Stimulated activated CD8-positive, alpha-beta memory T cell treated with anti-CD3 and anti-CD28 coated beads, Interleukin-7, amount 100 ng/mL, for 4 hours (primary cell): ENCODE measurements at places on chromosomes 6 and 20.

GRCh38 chr20:45044601-45045000, 56.3 kb downstream of the KCNS1 start:
- DNase-seq: no peak

GRCh38 chr20:37193821-37194220, 14.5 kb upstream of the MROH8 start:
- DNase-seq: no peak

- no peak for DNase-seq
Measured at GRCh38 chr20:23823621-23824324, 2.8 kb downstream of the CST2 start.

GRCh38 chr6:30793521-30794194, 49.3 kb upstream of the IER3 start:
- DNase-seq: no peak

- no peak for DNase-seq
Measured at GRCh38 chr6:138486249-138487101, 12.8 kb downstream of the NHSL1 start.

DNA sequence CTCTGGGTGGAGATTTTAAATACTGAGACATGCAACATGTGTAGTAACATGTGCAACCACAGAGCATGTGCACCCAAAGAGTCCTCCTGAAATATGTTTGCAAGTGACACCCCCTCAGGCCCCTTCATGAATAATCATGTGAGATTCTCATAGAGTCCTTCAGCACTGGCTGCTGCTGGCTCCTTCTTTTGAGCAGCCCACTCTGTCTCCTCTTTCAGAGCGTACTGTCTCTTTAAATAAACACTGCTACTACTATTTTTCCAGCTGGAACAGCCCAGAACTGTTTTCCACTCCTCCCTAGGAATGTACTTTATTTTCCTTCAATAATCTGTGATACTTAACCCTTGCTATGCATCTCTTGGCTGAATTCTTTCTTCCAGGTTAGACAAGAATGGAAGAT, 42.0 kb downstream of the HLA-DRB5 start:
- DNase-seq: no peak

GRCh38 chr6:73893696-73894095, 197.7 kb downstream of the CD109 start:
- DNase-seq: no peak

DNA sequence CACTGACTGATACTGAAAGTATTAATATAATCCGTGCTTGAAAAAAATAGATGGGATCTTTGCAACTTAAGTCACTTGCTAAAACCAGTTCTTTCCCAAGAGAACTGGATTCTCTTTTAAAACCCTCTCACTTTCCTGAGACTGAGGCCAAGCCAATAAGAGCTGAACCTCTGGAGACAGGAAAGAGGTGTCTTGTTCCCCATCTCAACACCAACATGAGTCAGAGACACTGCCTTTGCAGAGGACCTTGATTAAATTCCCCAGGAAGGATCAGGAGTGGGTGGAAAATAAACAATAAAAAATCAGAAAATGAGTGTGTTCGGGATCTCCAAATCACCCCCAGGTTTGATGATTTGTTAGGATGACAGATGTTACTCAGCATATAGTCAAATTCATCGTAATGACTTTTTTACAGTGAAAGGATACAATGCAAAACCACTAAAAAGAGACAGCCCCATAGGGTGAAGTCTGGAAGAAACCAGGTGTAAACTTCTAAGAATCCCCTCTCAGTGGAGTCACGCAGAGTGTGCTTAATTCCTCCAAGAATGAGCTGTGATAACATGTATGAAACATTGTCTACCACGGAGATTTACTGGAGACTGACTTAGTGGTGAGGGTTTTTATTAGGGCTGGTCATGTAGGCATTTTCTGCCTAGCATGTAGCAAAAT, 122.8 kb upstream of the BEND3 start:
- DNase-seq: no peak

DNA sequence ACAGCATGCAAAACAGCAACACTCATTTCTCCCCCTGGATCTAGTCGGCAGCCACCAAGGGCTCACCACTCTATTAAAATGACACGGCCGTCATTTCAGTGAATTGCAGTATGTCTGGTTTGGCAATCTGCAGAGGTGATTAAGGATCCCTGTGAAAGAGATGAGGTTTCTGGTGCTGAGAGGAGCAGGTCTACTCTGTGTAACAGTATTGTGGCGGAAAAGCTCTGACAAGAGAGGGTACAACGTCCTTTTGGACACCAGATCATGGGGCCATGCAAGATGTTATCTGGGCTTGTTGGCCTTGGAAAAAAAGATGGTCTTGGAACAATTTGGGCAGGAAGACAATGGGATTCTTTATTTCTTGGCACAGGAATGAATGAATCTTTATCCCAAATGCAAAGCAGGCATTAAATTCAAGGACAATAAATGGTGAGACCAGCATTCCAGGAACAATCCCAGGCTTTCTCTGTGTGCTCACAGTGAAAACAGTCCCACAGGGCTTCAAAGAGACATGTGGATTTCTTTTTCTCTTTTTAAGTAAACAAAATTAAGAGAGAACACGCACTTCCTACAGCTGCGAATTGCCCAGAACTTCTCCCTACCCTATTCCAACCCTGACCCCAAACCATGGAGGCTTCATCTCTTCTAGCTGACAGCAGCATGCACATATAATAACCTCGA, 33.7 kb upstream of the ADGRF1 start:
- DNase-seq: no peak

- no peak for DNase-seq
Measured at GRCh38 chr20:63057171-63058117, 50.7 kb upstream of the BHLHE23 start.

DNA sequence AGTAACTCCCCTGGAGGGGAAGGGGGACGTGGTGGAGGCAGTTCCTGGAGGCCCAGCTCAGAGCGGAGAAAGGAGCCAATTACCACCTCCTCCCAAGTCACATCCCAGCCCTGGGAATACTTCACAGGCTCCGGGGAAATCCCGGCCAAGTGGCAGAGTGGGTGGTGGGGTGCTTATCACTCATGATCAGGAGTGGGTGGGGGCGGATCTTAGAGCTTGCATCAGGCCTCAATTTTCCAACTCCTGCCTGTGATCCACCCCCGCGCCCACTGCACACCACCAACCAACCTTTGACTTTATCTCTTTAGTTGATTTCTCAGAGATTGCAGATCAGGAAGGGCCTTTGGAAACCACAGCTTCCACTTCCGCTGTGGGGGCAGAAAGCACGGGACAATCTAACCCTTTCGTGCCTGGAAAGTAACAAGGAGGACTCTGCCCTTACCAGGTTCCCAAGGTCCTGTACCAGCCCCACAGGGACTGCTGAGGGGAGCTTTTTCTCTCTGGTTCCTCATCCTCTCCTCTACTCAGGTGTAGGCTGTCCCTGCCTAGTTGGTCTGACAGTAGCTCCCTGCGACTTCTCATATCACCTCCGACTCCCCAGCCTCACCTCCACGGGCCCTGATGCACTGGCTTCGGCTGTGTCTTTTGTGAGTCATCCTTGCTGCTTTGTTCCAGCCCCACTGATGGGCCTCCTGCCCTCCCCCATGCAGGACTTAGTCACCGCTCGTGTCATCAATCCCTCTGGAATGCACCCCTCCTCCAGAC, 24.9 kb upstream of the IER3 start:
- DNase-seq: peak; percentile 89

GRCh38 chr6:10403385-10404106, 11.3 kb downstream of the TFAP2A start:
- DNase-seq: no peak

- DNase-seq: no peak
Measured at GRCh38 chr20:5279661-5280060, 37.1 kb downstream of the PROKR2 start.

GRCh38 chr20:24960861-24961260, 11.8 kb downstream of the CST7 start:
- no peak for DNase-seq

- DNase-seq: no peak
Measured at GRCh38 chr6:25061289-25061936, 125.7 kb upstream of the RIPOR2 start.

- no peak for DNase-seq
Measured at GRCh38 chr20:6469695-6470094, 297.8 kb upstream of the BMP2 start.

GRCh38 chr6:53250176-53251032, 98.3 kb downstream of the ELOVL5 start:
- DNase-seq: no peak

DNA sequence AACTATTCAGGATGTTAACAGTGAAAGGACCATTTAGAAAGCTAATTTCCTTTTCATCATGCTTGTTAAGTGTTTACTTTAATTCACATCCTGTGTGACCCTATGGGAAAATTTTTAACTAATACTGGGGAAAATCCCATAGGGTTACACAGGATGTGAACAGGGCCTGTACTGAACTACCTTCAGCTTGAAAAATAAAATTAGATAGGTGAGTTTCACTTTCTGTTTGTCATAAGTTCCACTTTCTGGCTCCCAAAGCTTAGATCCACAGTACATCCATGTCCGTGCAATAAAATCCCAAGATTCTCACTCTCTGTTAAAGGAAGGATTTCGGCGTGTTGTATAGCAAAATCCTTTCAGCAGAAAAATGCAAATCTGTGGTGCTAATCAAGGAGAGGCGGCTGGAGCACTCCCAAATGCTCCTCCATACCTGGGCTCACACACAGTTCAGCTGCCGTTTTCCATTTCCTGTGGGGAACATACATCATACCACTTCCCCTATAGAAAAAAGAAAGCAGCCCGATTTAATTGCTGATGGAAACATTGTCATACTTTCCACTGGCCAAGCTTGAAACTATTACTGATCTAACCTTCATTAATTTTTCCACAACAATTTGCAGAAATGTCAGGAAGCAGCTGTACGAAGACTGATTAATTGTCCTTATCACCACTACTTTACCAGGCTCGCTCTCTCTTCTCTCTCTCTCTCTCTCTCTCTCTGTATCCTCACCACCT, 125.2 kb downstream of the HIVEP2 start:
- DNase-seq: peak; percentile 30

DNA sequence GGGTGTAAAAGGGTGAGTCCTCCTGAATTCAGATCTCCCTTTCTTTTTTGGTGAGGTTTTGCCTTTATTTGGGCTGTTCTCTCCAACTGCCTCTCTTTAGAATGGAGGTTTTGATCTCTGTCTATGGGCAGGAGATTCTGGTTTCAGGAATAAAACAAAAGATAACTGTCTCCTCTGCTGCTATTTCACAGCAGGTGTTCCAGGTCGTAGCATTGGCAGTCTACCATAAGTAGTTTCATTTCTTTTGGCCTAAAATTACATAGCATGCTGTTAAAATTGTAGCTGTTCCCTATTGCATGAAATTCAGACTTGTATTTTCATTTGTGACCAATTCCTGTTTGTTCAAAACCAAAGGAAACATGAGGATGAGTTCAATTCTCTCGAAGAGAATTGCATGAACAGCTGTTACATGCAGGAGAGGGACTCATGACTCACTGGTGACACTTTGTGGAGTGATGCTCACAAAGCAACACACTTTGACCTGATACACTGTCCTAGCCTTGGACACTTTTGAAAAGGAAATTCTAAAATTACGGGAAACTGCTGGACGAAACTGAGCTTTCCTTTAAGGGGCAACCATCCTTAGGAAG, 76.8 kb upstream of the SIRPG start:
- DNase-seq: no peak

GRCh38 chr6:8546496-8546895, 111.2 kb upstream of the SLC35B3 start:
- DNase-seq: no peak

DNA sequence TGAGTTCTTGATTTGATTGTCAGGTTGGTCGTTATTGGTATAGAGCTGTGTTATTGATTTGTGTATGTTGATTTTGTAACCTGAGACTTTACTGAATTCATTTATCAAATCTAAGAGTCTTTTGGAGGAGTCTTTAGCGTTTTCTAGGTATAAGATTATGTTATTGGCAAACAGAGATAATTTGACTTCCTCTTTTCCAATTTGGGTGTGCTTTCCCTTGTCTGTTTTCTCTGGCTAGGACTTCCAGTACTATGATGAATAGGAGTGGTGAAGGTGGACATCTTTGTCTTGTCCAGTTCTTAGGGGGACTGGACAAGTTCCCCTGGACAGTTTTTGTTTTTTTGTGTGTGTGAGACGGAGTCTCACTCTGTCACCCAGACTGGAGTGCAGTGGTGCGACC, 17.4 kb downstream of the HLA-DOA start:
- DNase-seq: no peak

GRCh38 chr6:157967020-157967419, 14.6 kb upstream of the SYNJ2 start:
- DNase-seq: no peak

- no peak for DNase-seq
Measured at GRCh38 chr6:56406276-56407269, 159.2 kb upstream of the COL21A1 start.

DNA sequence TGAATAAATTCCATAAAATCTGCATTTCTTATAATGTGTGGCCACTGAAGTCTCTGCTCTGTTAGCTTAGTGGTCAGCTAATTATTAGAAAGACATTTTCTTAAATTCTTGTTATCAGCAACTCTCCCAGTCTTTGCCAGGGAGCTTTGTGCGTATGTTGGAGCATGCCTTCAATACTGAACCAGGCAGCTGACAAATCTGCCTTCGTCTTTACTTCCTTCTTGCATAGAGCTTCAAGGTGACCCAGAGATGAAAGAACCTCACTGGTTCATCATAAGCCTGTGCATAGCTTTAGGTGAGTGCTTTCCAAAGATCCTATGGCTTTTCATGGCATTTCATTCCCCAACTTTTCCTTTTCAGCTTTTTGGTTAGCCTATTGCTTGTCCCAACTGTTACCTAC, 43.0 kb upstream of the NELFCD start:
- DNase-seq: no peak

DNA sequence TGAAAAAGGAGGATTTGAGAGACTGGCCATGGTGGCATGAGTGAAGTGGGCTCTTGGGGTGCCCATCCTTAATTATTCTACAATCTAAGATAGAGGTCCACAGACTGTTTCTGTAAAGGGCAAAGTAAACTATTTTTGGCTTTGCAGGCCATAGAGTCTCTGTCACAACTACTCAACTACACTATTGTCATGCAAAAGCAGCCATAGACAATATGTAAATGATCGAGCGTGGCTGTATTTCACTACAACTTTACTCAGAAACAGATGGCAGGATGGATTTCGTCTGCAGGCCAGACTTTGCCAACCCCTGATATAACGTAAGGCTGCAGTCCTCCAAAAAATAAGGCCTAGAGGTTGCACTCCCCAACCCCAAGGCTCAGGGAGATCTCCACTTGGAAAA, 58.2 kb upstream of the NAA20 start:
- no peak for DNase-seq

DNA sequence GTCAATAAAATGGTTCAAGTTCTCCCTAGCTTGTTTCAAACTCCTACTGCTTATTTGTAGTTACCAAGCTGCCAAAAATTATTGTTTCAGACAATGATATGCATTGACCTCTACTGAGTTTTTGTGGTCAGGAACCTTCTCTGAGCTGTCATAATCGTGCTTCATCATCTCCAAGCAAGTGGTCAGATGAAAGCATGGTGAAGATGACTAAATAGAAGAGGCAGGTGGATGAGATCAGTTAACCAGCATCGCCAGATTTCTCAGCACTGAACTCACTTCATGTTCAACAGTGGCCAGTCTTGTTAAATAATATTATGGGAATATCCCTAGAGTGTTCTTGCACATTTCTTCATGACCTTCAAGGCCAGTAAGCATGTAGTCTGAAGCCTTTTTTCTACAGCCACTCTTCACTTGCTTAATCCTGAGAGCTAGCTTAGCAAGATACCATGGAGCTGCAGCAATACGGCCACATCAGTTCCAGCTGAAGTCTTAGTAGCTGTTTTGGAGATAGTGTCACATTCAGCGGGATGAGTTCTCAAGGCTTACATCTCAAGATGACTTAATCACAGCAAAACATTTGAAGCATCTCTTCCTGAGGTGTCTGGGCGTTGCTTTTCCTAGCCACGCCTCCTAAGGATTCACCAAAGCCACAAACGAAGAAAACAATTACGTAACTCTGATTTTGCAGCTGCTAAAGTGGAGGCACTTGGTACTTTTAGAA, 101.6 kb upstream of the TMEM30A start:
- DNase-seq: no peak
